CD4-positive, alpha-beta T cell treated with Interleukin-4 for 1 hour (primary cell): ENCODE measurements at places on chromosomes 3 and 15.

DNA sequence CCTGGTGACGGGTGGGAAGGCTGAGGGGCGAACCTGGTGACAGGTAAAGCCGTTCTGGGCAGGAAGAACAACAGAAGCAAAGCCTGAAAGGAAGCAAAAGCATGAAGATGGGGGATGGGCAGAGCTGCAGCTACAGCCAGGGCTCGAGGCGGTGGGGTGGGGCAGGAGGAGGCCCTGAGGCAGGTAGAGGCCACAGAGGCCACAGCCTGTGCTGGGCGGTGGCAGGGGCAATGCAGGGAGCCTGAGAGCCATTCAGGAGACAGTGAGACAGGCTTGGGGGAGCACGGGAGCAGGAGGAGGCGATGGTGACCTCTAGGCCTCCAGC, 8.2 kb downstream of the PCSK6 start:
- no peak for DNase-seq

DNA sequence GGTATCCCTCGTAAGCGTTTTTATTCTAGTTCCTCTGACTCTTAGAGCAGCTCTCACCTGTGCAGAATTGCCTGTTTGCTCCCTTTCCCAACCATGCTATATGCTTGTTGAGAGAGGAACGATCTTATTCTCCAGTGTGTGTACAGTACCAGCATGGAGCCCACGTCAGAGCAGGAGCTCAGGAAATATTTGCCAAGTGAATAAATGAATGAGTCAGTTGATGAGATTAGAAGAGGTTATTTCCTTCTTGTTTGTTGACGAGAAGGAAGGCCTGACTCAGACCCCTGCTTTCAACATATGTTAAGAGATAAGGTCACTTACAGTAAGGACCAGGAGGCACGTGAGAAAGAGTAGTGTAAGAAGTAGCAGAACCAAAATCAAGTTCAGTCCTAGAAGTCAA, 106.3 kb upstream of the ABHD17C start:
- DNase-seq = no peak

- DNase-seq = no peak
Observed at GRCh38 chr3:111482574-111482973, 59.4 kb upstream of the CD96 start.

GRCh38 chr3:127819086-127819485, 3.2 kb downstream of the MGLL start:
- DNase-seq = no peak
